ENCODE measurements at places on chromosomes 7 and 10.

DNA sequence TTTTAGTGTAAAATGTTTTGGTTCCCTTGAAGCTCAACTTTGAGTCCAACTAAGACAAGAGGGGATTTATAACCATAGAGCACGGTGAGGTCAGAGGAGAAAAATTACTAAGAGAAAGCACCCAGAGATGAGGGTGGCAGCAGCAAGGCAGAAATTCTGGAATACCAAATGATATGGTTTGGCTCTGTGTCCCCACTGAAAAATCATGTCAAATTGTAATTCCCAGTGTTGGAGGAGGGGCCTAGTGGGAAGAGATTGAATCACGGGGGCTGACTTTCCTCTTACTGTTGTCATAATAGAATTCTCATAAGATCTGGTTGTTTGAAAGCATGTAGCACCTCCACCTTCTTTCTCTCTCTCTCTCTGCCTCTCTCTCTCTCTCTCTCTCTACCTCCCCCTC, 19.4 kb upstream of the AKR1C1 start:
- no peak for DNase-seq

GRCh38 chr10:86899670-86900276, 57.6 kb downstream of the MMRN2 start:
- DNase-seq = peak; percentile 47

GRCh38 chr7:14018751-14019150, 29.3 kb upstream of the ETV1 start:
- DNase-seq = no peak

DNA sequence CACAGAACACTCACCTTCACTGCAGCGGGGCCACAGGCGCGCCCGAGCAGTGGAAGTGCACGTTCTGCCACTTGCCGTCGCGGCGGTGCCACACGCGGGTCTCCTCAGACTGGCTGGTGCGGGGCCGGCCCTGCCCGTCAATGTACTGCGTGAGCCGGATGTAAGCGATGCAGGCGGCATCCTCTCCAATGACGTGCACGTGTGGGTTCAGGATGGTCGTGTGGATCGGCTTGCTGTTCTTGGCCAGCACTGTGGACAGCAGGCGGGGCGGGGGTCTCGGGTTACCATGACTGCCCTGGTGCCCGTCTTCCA, 19.2 kb downstream of the YKT6 start:
- no peak for DNase-seq

DNA sequence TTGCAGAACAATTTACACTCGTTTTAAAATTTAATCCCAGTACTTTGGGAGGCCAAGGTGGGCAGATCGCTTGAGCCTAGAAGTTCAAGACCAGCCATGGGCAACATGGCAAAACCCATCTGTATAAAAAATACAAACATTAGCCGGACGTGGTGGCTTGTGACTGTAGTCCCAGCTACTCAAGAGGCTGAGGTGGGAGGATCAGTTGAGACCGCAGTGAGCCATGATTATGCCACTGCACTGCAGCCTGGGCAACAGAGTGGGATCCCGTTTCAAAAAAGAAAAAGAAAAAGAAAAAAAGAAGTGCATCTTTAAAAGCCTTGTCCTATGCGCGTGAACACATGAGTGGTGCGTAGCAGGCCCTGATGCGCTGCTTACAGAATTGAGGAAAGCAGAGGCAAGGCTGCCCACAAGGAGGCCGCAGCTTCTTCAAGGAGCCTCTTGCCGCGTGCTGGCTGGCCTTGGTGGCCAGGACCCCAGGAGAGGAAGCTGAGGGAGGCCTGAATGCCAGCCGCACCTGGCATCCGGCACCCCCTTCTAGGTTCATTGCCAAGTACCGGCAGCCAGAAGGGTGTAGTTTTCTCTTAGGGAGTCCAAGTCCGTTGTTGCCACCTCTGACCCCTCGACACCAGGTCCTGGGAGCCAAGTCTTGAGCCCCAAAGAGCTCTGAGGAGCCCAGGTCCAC, 124.5 kb downstream of the UBE2H start:
- DNase-seq = no peak

DNA sequence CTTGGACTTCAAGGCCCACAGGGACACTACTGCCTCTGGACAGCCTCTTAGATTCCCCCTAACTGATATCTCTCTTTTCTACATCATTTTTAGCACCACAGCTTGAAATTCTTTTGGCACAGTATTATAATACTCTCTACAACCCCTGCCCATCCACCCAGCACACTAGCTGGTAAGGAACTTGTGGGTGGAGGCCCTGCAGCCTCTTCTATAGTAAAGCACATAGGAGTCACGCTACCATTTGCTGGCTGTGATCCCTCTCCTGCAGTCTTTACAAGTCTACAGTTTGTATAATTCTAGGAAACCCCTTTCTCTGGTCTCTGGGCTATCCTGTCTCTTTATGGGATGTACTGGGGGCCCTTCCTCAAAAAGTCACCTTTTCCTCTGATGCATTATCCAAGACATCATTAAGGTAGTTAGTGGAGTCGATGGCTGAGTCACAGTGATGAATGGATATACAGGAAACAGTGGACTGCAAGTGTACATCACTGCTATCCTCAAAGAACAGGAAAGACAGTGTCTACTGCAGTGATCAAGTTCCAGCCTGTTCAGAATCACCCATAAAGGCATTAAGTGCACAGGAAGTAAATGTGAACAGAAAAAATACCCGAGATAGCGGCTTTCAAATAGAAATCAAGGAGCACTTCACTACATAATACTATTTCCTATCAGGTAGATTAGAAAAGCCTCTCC, 54.4 kb downstream of the STK17A start:
- DNase-seq = no peak

GRCh38 chr7:142583446-142583845, 165.8 kb upstream of the PRSS1 start:
- no peak for DNase-seq

GRCh38 chr7:29163854-29164253, 17.5 kb upstream of the CPVL start:
- DNase-seq = no peak

DNA sequence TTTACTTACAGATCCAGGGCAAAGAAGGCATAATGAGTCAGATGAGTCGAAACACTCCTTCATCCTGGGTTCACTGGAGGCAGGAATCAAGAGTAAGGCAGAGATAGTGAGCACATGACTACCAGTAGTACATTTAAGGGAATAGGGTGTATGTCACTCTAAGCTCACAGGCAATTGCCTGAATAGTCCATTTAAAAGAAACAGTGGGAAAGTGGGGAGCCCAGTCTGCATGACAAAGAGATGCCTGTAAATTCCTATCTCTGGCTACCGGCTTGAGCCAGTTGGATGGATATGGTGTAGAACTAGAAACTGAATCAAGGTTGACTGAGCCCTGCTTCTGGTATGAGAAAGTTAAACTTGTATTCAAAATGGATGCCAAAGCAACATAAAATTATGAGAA, 861.5 kb upstream of the ZWINT start:
- DNase-seq = no peak

- no peak for DNase-seq
Observed at GRCh38 chr10:35394411-35394851, 58.1 kb downstream of the CCNY start.

Measured in NCI-H446 (cell line).